ENCODE measurements at places on chromosomes 13 and 19. TPM values are rescaled to one million over a fixed set of nuclear protein-coding genes. Genes with fewer than 3 reads are reported as not detected.
A peak's percentile ranks its signal among the peaks of the same experiment; 100 is the strongest.

Gene PRODH2
- total RNA-seq: not detected

- DNase-seq: peak; percentile 90
- H3K27me3 ChIP-seq: no peaks in the 10 kb centered on the region
- peak within 1 kb of the TSS; percentile 100 for H3K4me3 ChIP-seq
- H3K36me3 ChIP-seq: no peaks in the 10 kb centered on the region
- peaks cover 18% of the 10 kb centered on the region for H3K4me1 ChIP-seq
Observed at GRCh38 chr19:21505459-21506451, at the start of gene ZNF429. Gene ZNF429, plus strand, starts transcription at chr19:21505602. Its CDS starts 170 bp downstream, at chr19:21505772.

DNA sequence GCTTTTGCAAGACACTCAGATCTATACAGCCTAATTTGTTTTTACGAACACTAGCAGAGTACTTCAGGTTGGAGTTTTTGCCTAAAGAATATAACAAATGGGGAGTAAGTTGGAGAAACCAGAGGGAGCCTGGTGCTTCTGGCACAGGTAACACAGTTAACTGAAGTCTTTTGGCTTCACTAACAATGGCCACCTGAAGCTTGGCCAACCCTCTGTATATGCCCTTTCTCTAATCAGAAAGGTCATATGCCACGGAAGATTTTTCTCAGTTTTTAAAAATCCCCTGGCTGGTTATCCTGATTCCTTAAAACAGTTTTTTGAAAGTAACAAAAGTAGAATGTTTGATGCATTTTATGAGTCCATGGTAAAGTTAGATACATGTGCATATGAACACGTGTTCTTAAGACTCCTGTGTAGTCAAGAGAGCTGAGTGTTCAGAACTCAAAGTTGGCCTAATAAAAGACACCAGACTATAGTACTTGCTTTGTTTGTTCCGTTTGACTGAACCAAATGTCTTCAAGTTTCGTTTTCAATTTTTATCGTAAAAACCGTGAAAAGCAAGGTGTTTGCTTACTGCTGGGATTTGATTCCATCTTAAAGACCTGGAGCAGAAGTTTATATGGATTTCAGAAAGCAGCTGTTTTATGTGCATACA lies 137.5 kb downstream of the KCNRG start:
- H3K36me3 ChIP-seq: no peaks in the 10 kb centered on the region
- no peak overlapping the region for H3K27ac ChIP-seq
- DNase-seq: no peak
- no peaks in the 10 kb centered on the region for H3K27me3 ChIP-seq

Gene ZNF836
- 12.5 TPM for total RNA-seq

Gene IGFL3
- not detected for total RNA-seq

Gene ELSPBP1
- total RNA-seq: not detected

GRCh38 chr19:10835089-10835753 lies 791 bp downstream of the TMED1 start:
- DNase-seq: no peak
- H3K4me1 ChIP-seq: peaks cover 7% of the 10 kb centered on the region
- H3K4me3 ChIP-seq: peak overlapping the region; percentile 93
- H3K36me3 ChIP-seq: peaks cover 4% of the 10 kb centered on the region

- DNase-seq: no peak
- no peaks in the 10 kb centered on the region for H3K36me3 ChIP-seq
- no peak overlapping the region for H3K4me3 ChIP-seq
- H3K27ac ChIP-seq: no peak overlapping the region
- no peaks in the 10 kb centered on the region for H3K27me3 ChIP-seq
Observed at GRCh38 chr19:28694812-28695211, 518.1 kb downstream of the UQCRFS1 start.

DNA sequence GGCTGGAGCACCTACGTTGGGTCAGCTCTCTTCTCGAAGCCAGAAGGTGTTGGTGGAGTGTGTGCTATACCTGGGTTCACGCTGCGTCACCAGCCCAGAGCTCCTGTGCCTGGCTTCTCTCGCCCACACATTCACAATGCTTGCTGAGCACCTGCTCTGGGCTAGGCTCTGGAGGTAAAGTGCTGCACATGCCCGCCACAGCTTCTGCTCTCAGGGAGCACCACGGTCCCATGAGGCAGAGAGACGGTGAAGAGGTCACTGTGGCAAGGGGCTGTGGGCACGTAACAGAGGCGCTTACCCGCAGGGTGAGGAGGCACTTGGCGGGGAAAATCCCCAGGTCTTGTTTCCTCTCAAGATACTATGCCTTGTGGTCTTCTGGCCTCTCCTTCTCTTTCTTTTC lies 174.2 kb downstream of the TEX29 start:
- H3K27ac ChIP-seq: no peak overlapping the region
- no peak for DNase-seq
- H3K36me3 ChIP-seq: no peaks in the 10 kb centered on the region
- no peaks in the 10 kb centered on the region for H3K27me3 ChIP-seq
- H3K4me1 ChIP-seq: no peaks in the 10 kb centered on the region

DNA sequence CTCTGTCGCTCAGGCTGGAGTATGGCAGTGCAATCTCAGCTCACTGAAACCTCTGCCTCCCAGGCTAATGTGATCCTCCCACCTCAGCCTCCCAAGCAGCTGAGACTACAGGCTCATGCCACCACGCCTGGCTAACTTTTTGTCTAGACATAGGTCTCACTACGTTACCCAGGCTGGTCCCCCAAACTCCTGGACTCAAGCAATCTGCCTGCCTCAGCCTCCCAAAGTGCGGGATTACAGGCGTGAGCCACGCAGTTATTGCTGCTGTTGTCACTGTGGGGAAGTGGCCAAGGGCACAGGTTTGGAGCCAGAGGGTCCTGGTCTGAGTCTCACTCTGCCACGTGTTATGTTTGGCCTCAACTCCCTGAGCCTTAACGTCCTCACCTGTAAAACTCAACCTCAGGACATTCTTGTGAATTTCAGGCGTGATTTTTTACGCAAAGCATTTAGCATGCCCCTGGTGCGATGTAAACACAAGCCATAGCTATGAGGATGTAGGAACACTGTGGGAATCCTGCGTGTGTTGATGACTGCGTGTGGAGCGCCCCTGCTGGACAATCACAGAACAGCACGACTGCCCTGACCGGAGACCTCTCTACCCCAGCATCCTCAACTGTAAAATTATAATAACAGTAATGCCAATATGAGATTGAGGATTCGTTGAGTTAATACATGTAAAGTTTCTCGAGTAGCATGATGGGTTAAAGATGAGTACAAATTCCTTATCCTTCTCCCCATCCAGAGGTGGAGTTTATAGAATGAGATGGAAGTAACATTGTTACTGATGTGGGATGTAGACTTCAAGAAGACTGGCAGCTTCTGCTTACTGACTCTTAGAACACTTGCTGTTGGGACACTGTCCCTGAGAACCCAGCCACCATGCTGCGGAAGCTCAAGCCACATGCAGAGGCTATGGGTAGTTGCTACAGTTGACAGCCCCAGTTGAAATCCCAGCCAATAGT lies 41.8 kb upstream of the PNMA8B start:
- no peak overlapping the region for H3K4me3 ChIP-seq
- no peaks in the 10 kb centered on the region for H3K36me3 ChIP-seq
- peak; percentile 39 for DNase-seq
- no peak overlapping the region for H3K27ac ChIP-seq
- H3K27me3 ChIP-seq: peaks cover 4% of the 10 kb centered on the region

GRCh38 chr13:31878955-31879354 lies 139.6 kb downstream of the RXFP2 start:
- no peaks in the 10 kb centered on the region for H3K4me1 ChIP-seq
- no peaks in the 10 kb centered on the region for H3K36me3 ChIP-seq
- no peak overlapping the region for H3K27ac ChIP-seq
- no peaks in the 10 kb centered on the region for H3K27me3 ChIP-seq
- no peak for DNase-seq

DNA sequence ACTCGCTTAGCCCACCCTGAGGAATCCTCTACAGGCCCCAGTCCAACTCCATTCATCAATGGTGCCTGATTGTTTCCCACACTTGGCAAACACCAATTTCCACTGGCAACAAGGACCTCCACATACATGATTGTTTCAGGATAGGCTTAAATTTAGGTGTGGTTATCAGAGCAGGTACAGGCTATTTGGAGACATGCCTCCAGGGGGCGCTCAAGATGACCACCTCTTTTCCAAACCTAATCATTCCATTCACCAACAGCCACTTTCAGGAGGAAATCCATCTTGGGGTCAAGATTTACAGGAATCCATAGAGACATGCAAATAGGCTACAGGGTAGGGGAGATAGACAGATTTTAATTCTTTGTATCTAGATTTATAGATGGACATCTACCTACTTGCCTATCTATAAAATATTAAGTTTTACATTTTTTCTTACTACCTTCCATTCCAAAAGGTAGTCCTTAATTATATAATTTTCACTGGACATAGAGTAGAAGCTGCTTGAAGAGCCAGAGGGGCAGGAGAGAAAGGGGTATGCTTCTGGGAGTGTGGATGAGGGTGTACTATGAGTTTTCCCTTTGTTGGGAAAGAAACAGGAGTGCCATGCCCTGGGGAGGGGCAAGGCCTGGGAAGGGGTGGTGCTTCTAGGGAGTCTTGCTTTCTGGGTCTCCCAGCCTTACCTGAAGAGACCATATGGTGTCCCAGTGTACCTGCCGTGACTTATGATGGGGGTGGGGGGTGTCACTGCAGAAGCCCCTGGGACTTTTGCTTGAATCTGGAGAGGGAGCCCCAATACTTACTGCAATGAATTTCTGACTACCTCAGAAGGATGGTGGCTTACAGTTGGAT lies 14.1 kb upstream of the PCDH8 start:
- H3K4me1 ChIP-seq: no peaks in the 10 kb centered on the region
- H3K36me3 ChIP-seq: no peaks in the 10 kb centered on the region
- DNase-seq: no peak
- H3K27me3 ChIP-seq: no peaks in the 10 kb centered on the region
- H3K4me3 ChIP-seq: no peak overlapping the region

Gene LSM14A
- total RNA-seq: 111 TPM

DNA sequence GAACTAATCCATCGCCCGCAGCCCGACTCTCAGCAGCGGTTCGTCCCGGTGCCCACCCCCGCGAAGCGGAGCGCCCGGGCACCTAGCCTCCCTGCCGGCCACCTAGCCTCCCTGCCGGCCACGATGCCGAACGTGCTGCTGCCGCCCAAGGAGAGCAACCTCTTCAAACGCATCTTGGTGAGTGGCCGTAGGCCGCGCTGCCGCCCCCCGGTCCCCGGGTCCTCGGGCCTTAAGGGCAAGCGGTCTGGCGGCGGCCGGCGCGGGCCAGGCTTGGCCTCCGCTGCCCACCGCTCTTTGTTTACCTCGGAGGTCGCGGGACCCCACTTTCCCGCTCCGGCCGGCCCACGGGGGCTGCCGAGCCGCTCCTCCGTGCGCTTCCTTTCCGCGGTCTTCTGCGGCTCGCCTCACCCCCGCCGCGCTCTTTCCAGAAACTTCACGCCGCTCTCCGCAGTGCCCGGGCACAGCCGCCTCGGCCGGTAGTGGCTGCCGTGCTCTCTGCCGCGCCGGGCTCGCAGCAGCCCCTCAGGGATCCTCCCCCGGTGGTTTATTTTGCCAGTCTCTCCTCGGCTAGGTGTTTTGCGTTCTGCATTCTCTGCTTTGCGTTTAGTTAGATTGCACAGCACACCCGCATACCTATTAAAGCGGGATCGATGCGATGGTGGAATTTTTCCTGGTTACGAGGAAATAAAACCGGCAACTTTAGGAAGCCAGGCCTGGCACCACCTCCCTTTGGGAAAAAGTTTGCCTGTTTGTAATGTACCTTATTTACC lies 524 bp downstream of the NAA16 start:
- peak overlapping the region; percentile 93 for H3K4me3 ChIP-seq
- H3K27me3 ChIP-seq: no peaks in the 10 kb centered on the region
- H3K36me3 ChIP-seq: no peaks in the 10 kb centered on the region
- peak; percentile 44 for DNase-seq
- H3K27ac ChIP-seq: peak overlapping the region; percentile 80

GRCh38 chr13:50668049-50668448 lies 175.4 kb downstream of the DLEU7 start:
- no peak overlapping the region for H3K27ac ChIP-seq
- H3K27me3 ChIP-seq: no peaks in the 10 kb centered on the region
- H3K36me3 ChIP-seq: no peaks in the 10 kb centered on the region

DNA sequence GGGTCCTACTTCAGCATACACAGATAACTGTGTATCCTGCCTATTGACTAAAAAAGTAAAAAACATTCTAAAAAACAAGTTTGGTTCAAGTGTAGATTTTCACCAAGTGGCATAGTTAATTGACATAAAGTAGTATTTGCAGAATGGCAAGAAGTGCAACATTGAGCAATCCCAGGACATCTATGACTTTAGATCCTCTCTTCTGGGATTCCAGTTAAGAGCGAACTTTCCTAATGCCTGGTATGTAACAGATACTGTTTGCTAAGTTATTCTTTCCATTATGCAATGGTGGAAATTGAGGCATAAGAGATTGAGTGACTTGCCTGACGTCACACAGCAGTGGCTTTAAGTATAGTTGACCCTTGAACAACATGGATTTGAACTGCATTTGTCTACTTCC lies 96.1 kb downstream of the ZMYM2 start:
- no peaks in the 10 kb centered on the region for H3K27me3 ChIP-seq
- no peak overlapping the region for H3K27ac ChIP-seq
- H3K4me3 ChIP-seq: no peak overlapping the region
- H3K4me1 ChIP-seq: no peaks in the 10 kb centered on the region
- H3K36me3 ChIP-seq: peaks cover 20% of the 10 kb centered on the region
- no peak for DNase-seq

DNA sequence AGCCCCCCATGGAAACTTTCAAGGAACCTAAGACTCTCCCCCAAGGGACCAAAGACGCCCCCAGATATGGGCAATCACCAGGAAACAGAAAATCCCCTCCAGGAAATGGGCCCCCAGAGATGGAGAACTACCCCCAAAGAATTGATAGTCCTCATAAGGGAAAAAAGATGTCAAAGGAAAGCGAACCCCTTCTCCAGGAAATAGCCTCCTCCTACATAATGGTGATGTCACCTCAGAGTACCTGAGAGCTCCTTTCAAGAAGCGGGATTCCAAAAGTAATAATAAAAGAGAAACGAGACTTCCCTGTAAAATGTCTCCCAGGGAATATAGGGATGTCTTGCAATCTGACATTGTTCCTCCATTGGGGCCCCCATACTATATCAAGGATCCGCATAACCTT lies 1.1 kb downstream of the CDKN2D start:
- H3K4me1 ChIP-seq: peaks cover 43% of the 10 kb centered on the region
- peaks cover 6% of the 10 kb centered on the region for H3K36me3 ChIP-seq
- no peak for DNase-seq
- no peaks in the 10 kb centered on the region for H3K27me3 ChIP-seq
- peak overlapping the region; percentile 96 for H3K4me3 ChIP-seq
